Stimulated activated CD8-positive, alpha-beta memory T cell treated with anti-CD3 and anti-CD28 coated beads, Interleukin-7, amount 100 ng/mL, for 1 hour (primary cell): ENCODE measurements at places on chromosomes 2 and 18.

DNA sequence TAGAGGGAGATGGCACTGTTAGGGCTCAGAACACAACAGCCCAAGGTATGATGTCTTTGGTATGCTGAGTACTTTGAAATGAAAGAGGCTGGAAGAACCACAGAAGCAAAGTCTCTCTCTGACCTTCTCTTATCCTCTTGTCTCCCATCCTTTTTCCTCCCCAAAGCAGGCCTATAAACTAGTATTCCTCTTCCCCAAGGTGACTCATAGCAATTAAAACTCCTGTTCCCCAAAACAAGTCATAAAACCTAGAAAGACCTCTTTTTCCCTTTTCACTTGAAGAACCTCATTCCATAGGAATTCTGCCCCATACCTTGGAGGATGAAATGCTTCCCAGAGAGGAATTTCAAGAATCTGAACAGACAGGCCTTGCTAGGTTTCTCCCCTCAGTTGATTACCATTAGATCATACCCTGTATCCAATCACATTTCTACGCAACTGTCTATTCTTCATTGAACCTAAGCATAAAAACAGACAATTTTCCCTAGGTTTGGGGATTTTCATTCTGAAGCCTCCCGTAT, 25.7 kb downstream of the MDH1 start:
- DNase-seq: no peak

- DNase-seq: no peak
Measured at GRCh38 chr2:108593547-108594098, 59.4 kb downstream of the LIMS1 start.

- no peak for DNase-seq
Measured at GRCh38 chr2:145811276-145812164, 1291.6 kb upstream of the ZEB2 start.

DNA sequence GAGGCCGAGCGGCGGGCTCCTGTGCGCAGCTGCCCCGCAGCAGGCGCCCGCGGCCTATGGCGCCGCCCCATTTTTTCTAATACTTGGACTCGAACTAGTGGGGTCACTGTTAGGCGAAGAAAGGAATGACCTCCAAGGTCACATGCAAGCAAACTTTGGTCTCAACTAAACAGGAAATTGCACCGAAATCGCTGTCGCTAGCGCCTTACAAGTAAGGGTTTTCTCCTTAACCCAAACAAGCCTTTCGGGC, 339 bp downstream of the ACAA2 start:
- no peak for DNase-seq

- no peak for DNase-seq
Measured at GRCh38 chr2:71419976-71420375, 33.4 kb upstream of the DYSF start.

- DNase-seq: no peak
Measured at GRCh38 chr2:209146682-209147320, 277.0 kb upstream of the MAP2 start.

DNA sequence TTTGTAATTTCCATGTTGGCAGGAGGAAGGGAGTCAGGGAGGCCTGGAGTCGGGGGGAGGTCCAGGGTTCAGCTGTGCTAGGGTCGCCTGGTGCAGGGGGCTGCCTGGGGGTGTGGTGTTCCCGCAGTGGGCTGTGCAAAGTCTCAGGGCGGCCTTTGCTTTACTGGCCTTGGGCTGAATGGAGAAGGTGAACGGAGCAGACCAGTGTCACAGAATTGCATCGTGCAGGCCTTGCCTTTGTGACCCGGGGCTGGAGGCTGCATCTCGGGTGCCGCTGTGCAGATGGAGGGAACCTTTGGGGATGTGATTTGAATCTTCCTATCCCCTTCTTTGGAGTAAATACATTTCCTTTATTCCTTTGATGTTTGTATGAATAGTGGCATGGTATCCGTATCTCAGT, 8.8 kb downstream of the SNTG2 start:
- DNase-seq: no peak

DNA sequence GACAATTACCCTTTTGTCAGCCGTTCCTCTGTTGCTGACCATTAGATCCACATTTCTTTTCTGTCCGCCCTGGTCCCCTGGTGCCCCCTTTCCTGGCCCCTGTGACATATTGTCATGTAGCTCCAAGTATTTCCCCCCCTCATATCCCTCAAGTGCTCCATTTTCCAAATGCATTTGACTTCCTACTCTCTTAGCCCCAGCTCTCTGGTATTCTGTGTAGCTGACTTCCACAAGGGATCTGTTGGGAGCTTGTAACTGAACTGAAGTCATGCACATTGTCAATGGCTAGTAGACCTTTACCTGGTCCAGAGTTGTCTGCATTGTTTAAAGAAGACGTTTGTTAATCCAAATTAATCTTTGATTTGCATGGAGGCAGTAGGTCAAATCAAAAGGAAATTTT, 34.8 kb downstream of the LIPG start:
- DNase-seq: no peak

DNA sequence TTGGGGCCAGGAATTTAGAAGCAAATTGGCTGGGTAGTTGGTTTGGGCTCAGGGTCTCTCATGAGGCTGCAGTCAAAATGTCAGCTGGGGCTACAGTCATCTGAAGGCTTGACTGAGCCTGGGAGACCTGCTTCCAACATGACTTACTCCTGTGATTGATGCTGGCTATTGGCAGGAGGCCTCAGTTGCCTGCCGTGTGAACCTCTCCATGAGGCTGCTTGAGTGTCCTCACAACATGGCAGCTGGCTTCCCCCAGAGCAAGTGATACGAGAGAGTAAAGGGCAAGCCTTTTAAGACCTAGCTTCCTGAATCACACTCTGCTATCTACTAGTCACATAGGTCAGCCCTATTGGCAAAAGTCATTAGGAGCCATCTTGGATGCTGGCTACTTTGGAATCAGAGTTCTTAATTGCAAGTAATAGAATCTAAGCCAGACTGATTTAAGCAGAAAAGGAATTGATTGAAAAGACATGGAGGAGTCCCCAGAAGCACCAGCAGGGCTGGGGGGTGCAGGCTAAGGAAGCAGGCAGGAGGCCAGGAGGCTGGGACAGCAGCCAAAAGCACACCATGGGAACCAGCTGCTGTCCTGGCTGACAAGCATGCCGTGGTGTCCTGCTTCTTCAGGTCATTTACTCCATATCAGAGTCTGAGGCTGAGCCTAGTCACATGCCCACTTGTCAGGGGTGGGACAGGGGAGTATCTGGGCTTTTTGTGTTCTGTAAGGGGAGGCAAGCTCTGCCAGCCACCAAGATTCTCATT, 7.8 kb upstream of the GIGYF2 start:
- no peak for DNase-seq

GRCh38 chr2:164841719-164842623, at the start of gene COBLL1:
COBLL1 (minus strand) TSS chr2:164841823; CDS start chr2:164841196, 627 bp downstream.
- DNase-seq: no peak

DNA sequence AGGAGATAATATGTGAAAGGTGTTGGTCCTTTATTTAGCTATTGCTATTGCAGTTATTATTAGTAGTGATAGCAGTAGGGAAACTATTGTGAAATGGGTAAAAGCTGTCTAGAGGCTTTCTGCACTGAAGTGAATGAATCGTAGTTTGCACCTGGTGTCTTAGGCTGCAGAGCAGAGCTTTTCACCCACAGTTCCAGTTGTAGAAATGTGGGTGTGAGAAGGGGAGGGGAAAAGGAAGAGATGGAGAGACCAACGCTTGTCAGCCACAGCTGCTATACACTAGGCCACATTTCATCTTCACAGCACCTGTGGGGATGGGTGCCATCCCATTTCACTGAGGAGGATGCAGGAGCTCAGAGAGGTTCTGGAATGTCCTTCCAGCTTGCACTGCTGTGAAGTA, 50.0 kb downstream of the TRPM8 start:
- no peak for DNase-seq
